Caco-2 (cell line): ENCODE measurements at places on chromosomes 1 and 21.
A peak's percentile ranks its signal among the peaks of the same experiment; 100 is the strongest.

- DNase-seq, result no peak
These were observed 825 bp downstream of the TMEM39B start for GRCh38 chr1:32073299-32074229.

GRCh38 chr1:100924991-100925390 lies 29.1 kb downstream of the SLC30A7 start:
- DNase-seq, result no peak

DNA sequence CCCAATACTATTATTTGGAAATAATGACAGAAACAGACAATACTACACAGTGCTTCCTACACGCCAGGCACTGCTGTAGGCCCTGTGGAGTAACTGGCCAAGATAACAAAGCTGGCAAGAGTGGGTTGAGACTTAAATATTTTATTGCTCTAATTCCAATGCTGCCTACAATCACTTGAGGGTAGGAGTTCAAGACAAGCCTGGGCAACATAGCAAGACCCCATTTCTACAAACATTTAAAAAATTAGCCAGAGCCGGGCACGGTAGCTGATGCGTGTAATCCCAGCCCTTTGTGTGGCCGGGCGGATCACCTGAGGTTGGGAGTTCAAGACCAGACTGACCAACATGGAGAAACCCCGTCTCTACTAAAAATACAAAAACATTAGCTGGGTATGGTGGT lies 9.3 kb upstream of the PABPC4 start:
- no peak for DNase-seq

DNA sequence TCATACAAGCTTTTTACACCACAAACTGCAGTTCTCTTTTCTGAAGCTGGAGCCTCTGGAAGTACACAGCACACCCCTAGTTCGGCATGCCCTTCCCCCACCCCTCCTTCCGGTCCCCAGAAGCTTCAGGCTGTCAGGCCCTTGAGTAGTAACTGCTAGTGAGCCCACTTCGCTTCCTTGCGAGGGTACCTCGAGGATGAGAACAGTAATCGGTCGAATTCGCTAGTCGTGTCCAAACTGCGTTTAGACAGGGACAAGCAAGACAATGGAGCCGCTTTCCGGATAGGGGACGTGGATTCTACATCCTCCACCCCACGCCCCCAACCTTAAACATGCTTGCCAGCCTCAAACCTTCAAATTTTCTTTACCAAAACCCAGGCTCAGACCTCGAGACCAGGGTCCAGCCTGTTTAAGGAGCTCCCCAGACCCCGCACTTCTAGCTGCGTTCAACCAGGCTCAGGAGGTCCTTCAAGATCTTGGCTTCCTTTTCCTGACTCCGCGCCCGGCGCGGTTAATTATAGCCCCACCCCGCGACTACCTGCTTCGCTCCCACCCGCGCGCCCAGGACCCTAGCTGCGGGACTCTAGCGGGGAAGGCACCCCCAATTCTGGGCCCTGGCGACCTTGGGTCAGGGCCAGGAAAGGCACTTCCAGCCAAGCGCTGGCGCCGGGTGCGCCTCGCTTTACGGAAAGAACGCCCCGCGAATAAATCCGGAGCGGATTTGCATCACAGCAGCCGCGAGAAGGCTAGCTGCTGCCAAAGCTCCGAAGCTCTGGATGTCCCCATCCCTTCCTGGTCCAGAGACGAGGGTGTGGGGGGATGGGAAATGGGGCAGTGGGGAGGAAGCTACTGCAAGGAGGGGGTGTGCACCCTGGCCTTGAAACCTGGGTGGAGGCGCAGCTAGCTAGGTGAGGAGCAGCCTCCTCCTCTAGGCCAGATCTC lies 8.1 kb upstream of the TSPAN1 start:
- no peak for DNase-seq

DNA sequence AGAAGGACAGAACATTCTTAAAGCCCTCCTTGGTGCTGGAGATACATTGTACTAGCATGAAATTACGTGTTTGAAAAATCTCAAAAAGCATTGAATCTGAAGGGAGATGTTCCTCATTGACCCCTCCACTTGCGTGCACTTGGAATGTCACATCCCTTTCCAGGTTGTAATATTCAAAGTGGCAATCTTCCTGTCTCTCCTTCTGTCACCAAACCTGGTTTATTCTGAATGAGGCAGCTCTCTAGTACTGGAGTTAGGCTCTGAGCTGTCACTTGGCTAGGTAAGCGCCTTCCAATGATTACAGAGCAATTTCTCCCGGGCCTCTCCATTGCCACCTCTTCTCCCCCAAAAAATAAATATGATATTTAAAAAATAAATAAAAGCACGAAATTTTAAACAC lies 855 bp downstream of the DSCAM start:
- DNase-seq, result no peak

GRCh38 chr1:162678439-162678838 lies 46.2 kb downstream of the DDR2 start:
- DNase-seq, result no peak

GRCh38 chr1:226327761-226328162 lies 18.8 kb upstream of the LIN9 start:
- DNase-seq, result no peak

GRCh38 chr1:164223378-164223777 lies 335.6 kb upstream of the PBX1 start:
- DNase-seq, result no peak

DNA sequence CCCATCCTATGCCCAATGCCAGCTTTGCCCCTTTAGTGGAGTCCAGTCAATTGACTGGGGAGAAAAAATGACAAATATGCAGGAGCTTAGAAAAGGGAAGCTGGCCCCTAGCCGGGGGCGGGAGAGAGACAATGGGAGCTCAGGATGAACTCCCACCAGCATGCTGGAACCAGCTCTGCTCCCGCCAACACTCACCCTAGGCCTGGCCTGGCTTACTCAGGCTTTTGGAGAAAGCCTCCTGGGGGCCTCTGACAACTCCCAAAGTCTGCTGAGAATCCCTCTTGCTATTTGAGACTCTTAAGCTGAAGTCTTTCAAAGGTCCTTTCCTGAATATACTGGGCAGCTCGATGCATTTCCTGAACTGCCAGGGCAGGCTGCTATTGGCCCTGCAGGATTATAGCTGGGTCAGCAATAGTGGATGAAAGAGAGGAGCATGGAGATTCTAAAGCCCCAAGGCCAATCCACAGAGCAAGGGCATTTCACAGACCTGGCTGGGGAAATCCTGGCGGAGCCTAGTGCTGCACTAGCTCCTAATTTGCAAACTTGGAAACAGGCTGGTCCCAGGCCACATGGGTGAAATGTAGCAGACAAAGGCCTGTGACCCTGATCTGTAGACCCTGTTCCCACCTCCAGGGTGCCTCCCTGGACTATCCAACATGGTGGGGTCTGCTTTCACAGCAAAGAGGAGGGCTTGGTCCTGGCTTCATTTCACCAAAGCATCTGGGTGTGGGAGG lies 35.7 kb upstream of the CLSTN1 start:
- DNase-seq, result no peak

DNA sequence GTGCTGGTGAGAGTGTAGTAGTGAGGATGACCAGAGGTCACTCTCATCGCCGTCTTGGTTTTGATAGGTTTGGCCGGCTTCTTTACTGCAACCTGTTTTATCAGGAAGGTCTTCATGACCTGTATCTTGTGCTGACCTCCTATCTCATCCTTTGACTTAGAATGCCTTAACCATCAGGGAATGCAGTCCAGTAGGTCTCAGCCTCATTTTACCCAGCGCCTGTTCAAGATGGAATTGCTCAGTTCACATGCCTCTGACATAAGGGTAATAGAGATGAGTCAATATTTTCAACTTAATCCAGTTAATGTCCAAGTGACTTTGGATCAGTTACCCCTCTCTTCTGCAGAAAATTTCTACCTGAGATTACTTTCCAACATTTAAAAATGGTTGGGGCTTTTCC lies 4.6 kb downstream of the NID1 start:
- no peak for DNase-seq

GRCh38 chr1:235502601-235503402 lies 1.4 kb downstream of the B3GALNT2 start:
- DNase-seq, result peak; percentile 27

DNA sequence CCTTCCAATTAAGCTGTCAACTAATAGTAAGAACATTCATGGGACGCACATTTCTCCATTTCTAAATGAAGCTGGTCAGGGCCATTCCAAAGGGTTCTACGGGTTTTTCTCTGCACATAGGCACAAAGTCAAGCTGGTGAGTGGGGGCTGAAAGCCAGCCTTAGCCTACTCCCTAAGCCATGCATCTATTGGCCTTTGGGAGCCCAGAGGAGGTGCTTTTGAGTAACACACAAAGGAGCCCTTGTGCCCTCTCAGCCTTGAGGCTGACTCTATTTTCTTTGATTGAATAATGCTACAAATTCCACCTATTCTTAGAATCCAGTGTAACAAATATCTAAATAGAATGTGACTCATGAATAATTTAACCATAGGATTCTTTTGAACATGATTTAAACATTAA lies 73.6 kb downstream of the RGS13 start:
- DNase-seq, result no peak

GRCh38 chr1:160166166-160166868 lies 14.9 kb downstream of the ATP1A4 start:
- DNase-seq, result no peak

DNA sequence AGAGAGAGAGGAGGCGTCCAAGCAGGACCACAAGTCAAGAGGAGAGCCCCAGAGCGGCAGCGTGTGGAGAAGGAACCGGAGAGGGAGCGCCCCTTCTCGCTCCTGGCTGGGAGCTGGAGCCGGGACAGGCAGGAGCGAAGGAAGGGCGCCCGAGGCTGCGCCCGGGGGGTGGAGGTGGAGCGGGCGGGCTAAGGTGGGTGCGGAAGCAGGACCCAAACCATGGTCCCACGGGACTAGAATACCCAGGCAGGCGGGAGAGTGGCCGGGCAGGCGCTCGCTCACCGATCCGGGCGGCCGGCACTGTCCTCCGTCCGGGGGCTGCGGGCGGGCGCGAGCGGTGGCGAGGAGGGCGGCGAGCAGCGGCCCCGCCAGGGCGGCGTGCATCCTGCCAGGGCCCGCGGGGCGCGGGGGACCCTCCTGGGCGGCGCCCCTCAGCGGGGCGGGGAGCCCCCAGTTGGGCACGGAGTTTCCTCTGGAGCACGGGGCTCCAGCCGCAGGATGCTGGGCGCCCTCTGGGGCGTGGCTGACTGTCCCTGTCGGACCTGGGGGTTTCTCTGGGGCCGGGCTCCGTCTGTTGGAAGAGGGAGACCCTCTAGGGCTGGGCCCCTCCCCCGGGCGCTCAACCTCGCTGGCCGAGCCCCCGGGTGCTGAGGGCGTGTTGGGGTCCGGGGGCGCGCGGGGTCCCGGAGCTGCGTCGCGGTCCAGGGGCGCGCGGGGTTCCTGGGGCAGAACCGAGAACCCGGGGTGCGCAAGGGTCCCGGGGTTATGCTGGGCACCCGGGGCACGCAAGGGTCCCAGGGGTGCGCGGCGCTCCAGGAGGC lies 569 bp downstream of the TRABD2B start:
- no peak for DNase-seq

GRCh38 chr1:231612393-231613089 lies 14.0 kb upstream of the DISC1 start:
- DNase-seq, result no peak

DNA sequence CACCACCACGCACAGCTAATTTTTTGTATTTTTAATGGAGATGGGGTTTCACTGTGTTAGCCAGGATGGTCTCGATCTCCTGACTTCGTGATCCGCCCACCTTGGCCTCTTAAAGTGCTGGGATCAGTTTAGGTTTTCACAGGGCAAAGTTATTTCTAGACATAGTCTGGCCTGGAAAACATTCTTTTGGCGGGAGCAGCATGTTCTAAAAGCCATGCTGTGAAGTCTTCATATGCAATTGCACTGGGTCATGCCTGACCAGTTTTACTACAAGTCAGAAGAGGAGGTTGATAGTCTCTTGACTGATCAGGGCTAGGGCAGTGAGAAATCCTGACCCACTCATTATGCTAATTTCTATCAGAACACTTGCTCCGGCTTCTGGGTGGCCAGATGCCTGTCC lies 131.6 kb upstream of the POU3F1 start:
- no peak for DNase-seq

GRCh38 chr1:184472136-184472535 lies 85.3 kb downstream of the C1orf21 start:
- no peak for DNase-seq

DNA sequence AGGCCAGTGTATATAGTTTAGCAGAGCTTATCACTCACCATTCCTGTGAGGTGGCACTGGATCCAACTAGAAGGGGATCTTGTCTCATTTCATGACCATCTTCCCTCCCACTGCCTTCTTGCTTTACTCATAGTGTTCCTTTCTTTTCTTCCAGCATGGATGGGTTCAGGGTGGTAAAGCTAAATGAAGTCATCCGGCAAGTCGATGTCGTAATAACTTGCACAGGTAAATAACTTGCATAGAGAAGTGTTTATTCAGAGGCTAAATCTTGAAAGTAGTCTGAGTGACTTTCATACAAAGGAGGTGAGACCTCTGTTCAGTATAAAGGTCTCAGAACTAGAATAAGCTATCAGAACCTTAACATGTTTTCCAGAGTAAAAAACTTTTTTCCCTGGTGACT lies 16.6 kb upstream of the STRIP1 start:
- no peak for DNase-seq

DNA sequence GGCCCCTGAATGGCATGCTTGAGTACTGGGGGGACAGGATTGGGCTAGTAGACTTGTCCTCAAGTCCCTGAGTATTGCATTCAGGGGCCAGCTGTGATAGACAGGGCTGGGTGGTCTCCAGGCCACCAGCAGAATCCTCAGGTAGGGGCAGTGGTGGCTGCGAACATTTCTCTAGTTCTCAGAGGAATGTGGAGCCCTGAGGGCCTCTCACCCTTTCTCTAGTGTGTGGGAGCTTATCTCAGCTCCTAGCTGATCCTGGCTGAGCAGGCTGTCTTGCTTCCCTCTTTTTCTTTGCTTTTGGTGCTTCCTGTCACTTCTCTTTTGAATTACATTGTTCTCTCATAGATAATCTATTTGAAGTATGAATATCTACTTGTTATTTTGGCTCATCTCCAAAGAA lies 30.0 kb upstream of the PM20D1 start:
- no peak for DNase-seq

DNA sequence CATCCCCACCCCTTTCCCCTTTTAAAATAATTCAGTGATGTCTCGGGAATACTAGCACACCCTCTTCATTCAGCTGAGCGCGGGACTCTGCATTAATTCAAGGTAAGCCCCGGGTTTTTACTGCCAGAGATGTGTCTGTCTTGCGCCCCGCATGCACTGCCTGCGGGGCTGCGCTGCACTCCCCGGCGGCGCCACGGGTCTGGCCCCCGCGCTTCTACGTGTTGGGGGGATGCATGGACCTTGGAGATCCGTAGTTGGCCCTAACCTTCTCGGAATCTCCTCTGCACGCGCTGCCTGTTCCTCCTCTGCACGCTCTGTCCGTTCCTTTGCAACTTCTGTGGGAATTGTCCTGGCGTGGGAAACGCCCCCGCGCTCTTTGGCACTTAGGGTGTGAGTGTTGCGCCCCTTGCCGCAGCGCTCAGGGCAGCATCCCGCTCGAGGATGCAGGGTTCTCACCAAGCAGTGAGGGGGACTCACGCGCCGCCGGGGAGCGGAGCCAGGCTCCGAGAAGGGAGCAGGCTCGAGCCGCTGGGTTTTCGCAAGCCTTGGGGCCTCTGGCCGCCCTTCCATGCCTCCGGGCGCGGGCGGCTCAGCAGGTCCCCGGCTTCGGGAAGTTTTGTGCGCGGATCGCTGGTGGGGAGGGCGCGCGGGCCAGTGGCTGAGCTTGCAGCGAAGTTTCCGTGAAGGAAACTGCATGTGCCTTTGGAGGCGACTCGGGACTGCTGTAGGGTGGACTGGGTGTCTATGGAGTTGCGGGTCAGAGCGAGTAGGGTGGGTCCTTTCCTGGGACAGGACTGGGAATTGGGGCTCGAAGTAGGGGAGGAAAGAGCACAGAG lies 165.1 kb upstream of the CACNA1E start:
- DNase-seq, result no peak

- no peak for DNase-seq
These were observed 166.8 kb upstream of the GALNT2 start for GRCh38 chr1:229900220-229900619.
